Ureter (tissue), 1 donor: ENCODE measurements at places on chromosomes 2 and 18. TPM values are rescaled to one million over a fixed set of nuclear protein-coding genes. Genes with fewer than 3 reads are reported as not detected.

DNA sequence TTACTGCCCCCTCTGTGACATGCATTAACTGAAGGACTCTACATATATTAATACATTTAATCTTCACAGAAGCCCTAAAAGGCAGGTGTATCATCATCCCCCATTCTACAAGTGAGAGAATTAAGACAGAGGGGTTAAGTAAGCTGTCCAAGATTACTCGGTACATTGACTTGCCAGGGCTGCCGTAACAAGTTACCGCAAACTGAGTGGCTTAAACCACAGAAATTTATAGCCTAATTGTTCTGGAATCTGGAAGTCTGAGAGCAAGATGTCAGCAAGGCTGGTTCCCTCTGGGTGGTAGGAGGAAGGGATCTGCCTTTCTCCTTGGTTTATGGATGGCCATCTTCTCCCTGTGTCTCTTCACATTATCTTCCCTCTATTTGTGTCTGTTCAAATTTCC, 605.5 kb downstream of the EPHA4 start:
- DNase-seq: no peak

DNA sequence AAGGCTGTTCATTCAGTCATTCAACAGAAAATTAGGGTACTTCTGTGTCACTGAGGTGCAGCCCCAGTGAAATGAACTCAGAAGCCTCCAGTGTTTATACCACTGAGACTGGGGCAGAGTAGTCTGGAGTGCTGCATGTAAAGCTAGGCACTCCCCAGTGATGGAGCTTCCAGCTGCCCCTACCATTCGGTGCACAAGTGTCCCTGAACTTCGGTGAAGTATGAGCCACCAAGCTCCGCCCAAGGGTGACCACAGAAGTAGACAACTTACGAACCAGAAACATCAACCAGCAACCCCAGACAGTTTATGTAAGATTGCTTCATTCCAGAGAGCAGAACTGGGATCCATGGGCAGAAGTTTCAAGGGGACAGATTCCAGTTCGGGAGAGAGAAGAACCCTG, 70.6 kb upstream of the FOSL2 start:
- DNase-seq: no peak

DNA sequence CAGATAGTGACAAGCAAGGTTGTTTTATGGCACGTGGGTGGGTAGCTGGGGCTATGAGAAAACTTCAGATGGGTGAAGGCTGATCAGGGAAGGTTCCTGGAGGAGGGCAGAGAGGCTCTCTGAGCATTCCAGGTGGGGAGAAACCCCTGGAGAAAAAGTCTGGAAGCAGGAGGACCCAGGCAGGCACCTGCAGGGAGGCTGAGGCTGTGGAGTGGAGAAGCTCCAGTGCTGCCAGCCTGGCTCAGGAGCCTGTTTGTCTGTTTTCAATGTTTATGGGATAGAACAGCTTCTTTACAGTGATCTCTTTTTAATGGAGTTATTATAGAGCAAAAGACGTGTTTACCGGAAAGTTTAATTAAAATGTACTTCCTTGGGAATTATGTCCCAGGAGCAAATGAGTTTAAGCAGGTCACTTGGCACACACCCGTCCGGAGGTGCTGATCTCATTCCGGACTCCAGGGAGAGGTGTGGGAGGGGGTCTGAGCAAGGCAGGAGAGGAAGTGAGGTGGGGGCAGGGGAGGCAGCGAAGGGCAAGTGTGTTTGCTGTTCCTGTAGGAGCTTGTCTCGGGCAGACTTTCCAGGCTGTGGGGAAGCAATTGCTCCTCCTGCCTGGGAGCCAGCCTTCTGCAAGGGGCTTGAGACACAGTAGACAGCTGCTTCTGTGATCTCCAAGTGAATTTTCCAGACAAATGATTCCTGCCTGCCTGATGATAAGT, 239.5 kb downstream of the MYCN start:
- peak; percentile 53 for DNase-seq

The DSC3 gene
- total RNA-seq: 5.7 TPM

GRCh38 chr18:77919923-77920322, 670.3 kb downstream of the GALR1 start:
- no peak for DNase-seq

DNA sequence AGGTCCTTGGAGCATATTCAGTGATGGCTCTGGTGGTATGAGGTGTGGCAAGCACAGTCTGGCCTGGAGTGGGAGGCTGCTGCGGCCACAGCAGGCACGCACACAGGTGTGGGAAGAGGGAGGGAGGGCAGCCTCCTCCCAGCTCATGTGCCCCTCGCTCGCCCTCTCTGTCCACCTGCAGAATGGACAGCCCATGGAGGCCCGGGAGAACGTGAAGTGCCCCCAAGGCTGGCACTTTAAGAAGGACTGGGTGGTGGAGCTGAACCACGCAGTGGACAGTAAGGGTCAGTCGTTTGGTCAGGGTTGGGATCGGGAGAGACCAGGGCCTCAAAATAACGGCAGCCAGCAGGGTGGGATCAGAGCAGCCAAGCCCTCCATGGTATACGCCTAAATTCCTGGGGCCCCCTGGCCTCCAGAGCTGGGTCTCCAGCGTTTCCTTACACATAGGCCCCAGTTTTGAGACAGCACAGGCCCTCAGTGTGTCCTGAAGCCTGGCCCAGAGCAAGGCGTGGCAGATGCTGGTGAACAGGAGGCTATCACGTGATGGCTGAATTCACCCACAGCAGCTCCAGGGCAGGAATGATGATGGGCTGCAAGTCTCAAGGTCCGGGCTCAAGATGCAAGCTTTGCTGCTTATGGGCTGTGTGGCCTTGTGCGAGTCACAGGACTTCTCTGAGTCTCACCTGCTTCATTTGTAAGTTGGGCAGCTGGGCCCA, 47.9 kb downstream of the FER1L5 start:
- DNase-seq: no peak

DNA sequence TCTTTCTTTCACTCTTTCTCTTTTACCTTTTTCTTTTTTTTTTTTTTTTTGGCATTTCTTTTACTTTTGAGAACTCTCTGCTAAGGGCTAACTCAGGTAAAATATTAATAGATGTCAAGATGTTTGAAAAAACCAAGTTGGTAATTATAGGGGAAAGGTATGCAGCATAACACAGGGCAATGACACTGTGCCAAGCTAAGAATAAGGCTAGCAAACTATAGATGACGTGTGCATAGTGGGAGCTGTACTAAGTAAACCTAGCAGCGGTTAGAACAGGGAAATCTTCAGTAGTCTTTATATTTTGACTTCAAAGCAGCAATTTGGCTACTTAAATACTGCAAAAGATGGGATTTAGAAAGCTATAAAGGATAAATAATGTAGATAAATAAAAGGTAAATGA, 415.4 kb upstream of the RGPD4 start:
- DNase-seq: no peak

GRCh38 chr2:164178835-164179465, 442.3 kb downstream of the GRB14 start:
- DNase-seq: no peak

GRCh38 chr2:142038826-142039225, 92.0 kb downstream of the LRP1B start:
- no peak for DNase-seq

GRCh38 chr2:224217233-224217961, 178.3 kb upstream of the SERPINE2 start:
- DNase-seq: no peak

DNA sequence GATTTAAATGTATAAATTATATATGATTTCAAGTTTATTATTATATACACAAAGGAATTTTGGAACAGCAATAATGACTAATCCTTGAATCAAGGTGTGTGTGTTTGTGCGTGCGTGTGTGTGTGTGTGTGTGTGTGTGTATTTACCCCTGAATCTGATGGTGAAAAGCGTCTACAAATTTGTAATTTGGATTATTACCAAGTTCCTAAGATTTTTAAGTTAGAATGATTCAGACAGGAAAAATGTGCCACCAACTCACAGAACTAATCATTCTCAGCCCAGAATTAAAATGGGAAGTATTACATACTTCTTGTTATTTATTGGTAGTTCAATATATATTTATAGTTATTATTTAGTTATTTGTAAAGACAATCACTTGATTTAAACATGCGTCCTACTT, 12.3 kb downstream of the CALCRL start:
- DNase-seq: no peak

DNA sequence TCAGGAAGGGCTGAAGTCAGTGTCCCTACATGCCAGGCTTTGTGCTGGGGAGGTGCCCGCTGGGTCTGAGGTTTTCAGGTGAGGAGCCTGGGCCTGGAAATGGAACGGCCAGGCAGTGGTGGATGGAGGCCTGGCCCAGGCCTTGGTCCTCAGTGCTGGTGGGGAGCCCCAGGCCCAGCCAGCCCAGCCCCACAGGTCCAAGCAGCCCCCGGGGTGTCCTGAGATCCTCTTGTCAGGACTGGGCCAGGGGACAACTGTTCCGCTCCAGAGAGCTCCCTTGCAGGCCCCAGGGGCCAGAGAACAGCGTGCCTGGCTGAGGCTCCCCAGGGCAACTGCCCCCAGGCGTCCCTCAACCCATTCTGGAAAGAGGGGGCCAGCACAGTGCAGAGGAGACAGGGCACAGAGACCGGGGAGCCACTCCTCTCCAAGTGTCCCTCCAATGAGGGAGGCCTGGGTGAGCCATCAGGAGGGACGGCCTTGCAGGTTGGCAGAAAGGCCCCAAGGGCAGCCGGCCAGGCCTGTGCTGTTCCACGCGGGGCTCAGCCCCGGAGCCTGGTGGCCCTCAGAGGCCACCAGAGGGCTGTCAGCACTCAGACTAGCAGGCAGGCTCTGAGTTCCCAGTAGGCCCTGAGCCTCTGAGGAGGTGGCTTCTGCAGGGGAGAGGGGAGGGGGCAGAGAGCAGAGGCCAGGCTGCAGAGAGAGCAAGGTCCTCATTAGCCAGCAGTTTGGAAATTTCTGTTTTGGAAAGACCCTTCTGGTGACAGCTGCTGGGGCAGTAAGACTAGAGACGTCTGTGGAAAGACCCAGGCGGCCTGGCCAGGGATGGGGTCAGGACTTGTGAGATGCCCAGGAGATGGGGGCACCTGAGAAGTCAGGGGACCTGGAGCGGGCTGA, 29.4 kb upstream of the SNED1 start:
- no peak for DNase-seq

DNA sequence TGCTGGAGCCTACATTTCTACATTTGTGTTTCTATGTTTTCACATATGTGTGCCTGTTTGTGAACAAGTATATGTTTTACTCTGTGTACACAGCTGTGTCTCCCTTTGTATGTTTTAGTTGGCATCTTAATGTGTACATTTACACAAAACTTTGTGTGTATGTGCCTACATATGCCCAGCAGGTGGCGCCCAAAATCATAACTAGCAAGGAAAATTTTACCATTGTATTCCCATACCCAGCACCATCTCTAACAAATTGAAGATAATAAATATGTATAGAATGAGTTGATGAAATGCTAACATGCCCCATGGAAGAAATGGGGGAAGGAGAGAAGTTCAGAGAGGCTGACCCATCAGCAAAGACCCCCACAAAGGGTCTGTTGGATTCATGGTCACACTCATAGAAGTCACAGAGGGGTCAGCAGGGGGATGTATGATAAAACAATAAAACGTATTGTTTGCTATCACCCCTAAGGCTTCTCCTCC, 48.1 kb downstream of the PKDCC start:
- DNase-seq: peak; percentile 79

GRCh38 chr2:149561309-149561926, 26.2 kb downstream of the MMADHC start:
- DNase-seq: no peak

GRCh38 chr2:70005752-70006446, 44.5 kb upstream of the ASPRV1 start:
- DNase-seq: no peak

DNA sequence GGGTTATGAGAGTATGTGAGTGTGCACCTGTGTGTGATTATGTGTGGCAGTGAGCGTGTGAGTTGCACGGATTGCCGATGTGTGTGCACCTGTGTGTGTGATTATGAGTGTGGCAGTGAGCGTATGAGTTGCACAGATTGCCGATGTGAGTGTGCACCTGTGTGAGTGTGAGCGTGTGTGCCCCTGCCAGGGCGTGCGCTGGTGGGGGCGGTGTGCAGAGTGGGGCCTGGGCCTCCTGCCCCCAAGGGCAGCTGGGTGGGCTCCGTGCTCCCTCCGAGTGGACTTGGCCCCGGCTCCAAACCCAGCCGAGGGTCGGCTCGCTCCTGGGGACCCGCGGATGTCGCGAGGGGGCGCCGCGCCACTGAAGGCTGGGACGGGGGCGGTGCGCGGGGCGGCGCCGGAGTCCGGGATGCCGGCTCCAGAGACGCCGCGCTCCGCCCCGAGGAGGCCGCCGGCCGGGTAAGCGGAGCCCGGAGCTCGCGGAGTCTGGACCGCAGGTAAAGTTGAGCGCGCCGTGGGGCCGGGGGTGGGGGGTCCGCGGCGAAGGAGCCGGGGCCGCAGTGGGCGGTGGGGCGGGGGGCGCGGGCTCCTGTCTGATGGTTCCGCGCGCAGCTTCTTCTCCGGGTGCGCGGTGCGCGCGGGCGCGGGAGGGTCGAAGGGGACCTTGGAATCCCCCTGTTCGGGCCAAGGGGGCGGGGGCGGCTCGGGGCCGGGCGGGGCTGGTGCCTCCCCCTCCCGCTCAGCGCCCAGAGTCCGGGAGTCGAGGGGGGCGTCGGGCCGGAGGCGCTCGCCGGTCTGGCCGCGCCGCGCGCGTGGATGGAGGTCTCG, at the start of gene KCNG2:
TSS of gene KCNG2 (plus strand) at position 421 of the 828 bp plus-strand sequence. CDS start 65,730 bp downstream, outside the sequence.
- no peak for DNase-seq

The MC2R gene
- 0.60 TPM for total RNA-seq

GRCh38 chr2:170038734-170039133, 139.2 kb upstream of the MYO3B start:
- DNase-seq: no peak

DNA sequence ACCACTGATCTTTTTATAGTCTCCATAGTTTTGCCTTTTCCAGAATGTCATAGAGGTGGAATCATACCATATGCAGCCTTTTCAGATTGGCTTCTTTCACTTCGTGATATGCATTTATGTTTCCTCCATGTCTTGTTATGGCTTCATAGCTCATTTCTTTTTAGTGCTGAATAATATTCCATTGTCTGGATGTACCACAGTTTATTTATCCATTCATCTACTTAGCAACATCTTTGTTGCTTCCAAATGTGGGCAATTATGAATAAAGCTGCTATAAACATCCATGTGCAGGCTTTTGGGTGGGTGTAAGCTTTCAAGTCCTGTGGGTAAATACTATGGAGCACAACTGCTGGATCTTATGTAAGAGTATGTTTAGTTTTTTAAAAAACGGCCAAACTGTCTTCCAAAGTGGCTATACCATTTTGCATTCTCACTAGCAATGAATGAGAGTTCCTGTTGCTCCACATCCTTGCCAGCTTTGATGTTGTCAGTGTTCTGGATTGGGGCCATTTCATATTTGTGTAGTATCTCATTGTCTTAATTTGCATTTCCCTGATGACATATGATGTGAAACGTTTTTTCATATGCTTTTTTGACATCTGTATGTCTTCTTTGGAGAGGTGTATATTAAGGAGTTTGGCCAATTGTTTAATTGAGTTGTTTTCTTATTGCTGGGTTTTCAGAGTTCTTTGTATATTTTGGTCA, 20.6 kb downstream of the STPG4 start:
- DNase-seq: no peak

DNA sequence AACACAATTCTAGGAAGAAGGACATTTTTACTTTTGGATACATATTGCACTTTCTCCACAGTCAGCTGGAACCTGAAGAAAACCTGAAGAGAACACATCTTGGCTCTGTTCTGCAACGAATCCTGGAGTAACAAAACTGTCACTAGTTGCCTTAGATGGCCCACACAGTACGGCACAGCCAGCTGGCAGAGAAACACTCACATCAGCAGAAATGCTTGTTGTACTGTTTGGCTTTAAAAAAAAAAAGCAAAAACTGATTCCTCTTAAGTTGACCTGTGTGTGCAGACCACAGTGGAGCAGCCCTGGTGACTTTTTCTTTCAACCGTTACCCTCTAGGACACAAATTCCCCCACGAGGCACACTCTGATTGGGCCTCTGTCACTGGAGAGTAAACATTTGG, 152.3 kb upstream of the TWIST2 start:
- peak; percentile 43 for DNase-seq

- DNase-seq: no peak
Observed at GRCh38 chr18:1270081-1270480, 365.4 kb downstream of the ADCYAP1 start.
